ENCODE measurements at places on chromosomes 13 and 19.

DNA sequence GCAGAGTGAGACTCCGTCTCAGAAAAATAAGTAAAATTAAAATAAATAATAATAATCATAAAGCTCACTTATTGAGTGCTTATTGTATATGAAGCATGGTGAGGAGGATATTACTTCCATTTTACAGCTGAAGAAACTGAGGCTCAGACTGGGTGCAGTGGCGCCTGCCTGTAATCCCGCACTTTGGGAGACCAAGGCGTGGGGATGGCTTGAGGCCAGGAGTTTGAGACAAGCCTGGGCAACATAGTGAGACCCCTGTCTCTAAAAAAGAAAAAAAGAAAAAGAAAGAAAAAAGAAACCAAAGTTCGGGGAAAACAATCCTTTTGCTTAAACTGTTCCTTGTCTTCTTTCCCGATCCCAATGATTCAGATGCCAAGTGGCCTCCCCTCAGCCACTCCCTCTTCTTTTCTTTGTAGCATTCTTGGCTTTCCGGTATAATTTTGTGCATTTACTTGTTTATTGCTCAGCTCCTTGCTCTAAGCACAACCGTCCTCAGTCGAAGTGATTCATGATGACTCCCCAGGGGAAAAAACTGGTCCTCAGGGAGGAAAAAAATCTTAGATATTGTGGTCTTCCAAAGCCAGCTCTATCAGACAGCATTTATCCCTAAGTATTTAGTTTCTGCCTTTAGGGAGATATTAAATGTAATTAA is 965 bp upstream of the EIF3G start:
- no peak for DNase-seq

- no peak for DNase-seq
Observed at GRCh38 chr13:88162076-88162702, 491.0 kb downstream of the SLITRK5 start.

GRCh38 chr13:45688577-45688976 is 13.5 kb upstream of the CBY2 start:
- DNase-seq, result no peak

DNA sequence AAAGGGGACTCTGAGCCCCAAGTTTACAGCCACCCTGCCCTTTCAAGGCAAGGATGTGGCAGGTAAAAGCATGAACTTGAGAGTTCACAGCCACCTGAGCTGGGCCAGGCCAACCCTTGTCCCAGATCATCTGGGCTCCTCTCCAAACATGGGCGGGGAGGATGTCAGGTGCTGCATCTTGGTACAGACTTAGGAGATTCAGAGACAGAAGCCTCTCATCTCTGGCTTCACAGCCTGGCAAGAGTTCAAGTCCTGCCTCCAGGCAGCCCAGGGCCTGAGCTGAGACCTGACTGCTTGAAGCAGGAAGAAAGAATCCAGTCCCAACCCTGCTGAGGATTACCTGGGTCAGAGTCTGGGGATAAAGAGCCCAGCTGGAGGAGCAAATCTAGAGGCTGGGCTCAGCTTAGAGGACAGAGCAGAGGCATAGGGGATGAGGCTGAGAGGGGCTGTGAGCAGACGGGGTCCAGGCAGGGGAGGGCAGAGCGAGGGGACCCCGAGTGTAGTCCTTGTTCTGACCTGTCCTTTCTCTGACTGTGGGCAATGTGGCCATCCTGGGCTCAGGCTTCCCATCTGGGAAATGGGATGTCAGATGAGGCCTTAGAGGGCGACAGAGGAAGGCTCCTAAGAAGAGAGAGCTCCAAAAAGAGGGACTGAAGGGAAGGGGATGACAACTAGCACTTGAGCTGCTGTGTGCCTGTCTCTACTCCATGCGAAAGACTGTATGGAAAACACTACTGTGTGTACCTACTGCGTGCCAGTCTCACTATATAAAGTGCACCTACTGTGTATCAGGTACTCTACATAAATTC is 6.6 kb upstream of the OR10H5 start:
- no peak for DNase-seq

DNA sequence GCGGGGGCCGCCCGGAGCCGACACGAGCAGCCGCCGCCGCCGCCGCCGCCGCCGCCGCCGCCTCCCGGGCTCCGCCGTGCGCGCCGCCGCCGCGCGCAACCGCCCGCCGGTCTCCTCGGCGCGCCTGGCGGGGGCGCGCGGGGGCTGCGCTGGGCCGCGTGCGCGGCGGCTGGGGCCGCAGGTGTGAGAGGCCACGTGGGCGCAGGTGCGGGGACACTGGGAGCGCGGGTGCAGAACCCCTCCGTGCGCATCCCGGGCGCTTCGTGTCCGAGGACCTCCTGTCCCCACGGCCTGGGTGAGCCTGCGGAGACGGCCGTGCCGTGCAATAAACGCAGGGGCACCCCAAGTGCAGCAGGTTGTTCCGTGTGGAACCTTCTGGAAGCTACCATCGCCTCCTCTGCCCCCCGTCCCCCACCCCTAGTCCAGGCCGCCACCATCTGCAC is at the start of gene LINGO3:
Gene LINGO3 (minus strand): TSS at position 41 of the 443 bp plus-strand sequence. CDS start 16,378 bp downstream, outside the sequence.
- DNase-seq, result no peak

GRCh38 chr19:12482509-12482886 is 2.1 kb downstream of the ZNF709 start:
- DNase-seq, result no peak

GRCh38 chr19:4452230-4452990 is 5.2 kb downstream of the UBXN6 start:
- no peak for DNase-seq

DNA sequence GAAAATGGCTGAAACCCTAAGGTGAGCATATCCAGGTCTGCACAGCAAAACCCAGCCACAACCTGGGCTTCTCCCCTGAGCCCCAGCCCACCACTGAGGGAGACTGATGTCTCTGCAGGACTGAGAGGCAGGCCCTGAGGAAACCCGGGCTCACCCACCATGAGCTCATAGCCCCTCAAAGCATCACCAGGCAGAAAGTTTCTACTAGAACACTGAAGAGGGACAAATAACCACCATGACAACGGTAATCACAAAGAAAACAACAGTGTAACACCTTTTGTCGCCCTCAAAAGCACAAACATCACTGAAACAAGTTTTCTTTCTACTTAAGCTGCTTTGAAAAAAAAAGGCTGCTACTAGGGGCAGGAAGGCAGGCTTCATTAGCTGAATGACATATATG is 29.8 kb downstream of the TSHZ3 start:
- DNase-seq, result no peak

- DNase-seq, result no peak
Observed at GRCh38 chr19:11151181-11151580, 4.4 kb downstream of the SPC24 start.

GRCh38 chr19:16890461-16891184 is 1.8 kb downstream of the F2RL3 start:
- DNase-seq, result no peak

GRCh38 chr13:36548129-36548528 is 115.8 kb downstream of the CCNA1 start:
- DNase-seq, result no peak

DNA sequence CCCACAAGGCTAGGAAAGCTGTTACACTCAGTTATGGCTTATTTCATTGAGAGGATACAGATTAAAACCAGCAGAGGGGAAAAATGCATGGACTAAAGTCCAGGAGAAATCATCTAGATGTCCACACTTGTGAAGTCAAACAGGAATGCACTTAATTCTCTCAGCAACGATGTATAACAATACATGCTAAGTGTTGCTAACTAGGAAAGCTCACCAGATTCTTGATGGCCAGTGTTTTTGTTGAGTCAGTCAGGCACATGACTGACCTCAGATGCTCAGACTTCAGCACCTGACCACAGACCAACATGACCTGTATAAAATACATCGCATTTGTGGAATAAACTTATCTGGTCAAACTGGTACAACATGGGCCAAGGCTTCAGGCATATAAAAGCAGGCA is 470.2 kb upstream of the PRR20A start:
- DNase-seq, result no peak

GRCh38 chr19:49890349-49891311 is 6.1 kb downstream of the IL4I1 start:
- DNase-seq, result peak; percentile 68

DNA sequence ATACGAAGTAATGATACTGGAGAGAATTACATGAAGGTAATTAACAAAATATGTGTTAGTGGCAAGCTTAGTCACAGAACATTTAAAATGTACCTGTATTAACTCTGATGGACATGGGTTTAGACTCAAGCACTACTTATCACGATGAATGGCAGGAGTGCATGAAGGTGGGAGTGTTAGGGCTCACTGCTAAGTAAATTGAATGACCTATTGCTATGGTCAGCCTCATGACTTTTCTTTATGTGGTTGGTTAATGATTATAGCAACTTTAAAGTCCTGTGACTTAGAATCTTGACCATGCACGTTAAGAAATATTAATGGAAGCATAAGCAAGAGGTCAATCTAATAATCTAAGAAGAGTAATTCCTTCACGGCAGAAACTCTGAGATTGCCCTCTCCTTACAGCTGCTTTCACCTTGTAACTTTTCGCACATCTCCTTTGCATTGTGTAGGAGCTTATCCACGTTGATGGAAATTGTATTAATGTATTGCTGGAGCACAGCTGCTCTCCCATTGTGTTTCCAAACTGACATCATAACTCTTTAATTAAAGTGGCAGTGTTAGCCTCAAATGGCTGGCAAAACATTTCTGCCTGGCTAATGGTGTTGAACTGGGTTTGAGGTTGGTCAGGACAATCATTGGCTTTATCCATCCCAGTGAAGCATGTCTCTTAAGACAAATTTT is 114.5 kb downstream of the RXFP2 start:
- DNase-seq, result no peak

DNA sequence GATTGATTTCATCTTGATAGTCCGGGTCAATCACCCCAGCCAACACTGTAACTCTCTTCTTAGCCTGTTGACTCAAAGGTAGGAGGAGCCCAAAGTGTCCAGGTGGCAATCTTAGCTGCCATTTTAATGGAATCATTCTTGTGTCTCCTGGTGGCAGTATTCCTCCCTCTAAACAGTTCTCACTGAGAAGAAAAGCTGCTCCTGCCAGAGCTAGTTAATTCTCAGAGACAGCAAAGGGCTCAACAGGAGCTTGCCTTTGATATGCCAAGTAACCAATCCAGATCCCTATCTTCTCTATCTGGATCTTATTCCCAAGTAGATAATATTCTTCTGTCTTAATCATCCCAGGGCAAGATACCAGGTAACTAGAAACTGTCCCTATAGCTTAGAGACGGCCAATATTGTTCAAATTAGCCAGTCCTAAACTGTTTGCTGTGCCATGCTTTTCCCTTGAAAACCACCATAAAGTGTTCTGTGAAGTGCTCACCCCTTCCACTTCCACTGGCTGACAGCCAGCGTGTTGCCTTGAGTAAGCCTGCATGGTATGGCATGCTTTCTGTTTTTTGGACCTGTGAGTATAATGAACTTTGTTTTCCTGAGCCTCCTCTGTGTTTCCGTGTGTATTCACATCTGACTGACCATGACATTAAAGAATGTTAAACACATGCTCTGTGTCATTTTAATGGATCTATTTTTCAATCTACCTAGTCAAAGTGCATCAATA is 463.7 kb upstream of the SLITRK5 start:
- DNase-seq, result no peak

GRCh38 chr19:53553156-53553555 is 15.2 kb downstream of the ZNF331 start:
- DNase-seq, result no peak

DNA sequence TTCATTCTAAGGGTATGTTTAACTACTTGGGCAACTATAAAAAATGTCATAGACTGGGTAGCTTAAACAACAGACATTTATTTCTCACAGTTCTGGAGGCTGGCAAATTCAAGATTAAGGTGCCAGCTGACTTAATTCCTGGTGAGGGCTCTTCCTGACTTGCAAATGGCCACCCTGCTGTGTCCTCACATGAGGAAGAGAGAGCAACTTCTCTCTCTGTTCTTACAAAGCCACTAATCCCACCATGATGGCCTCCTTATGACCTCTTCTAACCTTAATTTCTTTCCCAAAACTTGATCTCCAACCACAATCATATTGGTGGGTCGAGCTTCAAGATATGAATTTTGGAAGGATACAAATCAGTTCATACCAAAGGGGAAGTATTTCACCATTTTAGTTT is 399.0 kb downstream of the DCT start:
- no peak for DNase-seq

- no peak for DNase-seq
Observed at GRCh38 chr19:39834287-39834841, 402 bp upstream of the DYRK1B start.

GRCh38 chr13:46885018-46885417 is 11.8 kb downstream of the HTR2A start:
- DNase-seq, result no peak

DNA sequence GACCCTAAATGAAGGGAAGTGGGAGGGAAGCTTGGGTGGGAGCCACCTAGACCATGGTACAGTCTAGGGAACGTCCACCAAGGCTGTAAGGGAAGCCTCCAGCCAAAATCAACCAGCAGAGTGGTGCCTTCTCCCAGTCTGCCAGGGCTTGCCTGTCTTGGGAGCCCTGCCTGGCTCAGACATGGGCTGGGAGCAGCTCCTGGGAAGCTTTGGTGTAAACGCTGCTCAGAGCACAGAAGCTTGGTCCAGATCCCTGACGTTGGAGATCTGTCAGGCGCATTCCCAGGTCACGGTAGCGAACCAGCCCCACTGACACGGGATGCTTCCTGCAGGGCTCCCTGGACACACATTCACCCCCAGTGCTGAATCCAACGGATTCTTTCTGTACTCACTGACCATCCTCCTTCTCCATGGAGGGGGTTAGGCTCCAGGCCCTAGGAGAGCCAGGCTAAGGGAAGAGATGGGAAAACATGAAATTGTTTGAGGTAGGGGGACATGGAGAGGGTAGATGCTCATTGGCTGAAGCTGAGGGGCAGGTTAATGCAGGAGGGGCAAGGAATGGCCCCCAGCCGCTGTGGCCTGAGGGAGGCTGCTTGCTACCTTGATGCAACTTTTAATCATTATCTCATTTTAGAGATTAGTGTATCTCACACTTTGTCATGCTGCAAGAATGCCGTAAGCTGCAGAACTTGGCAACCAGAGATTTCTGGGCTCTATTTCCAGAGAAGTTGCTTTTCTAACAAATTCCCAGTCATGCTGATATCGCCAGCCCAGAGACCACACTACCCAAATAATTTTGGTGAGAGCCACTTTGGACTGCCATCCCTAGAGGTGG is 195.8 kb downstream of the UQCRFS1 start:
- no peak for DNase-seq

GRCh38 chr19:1365319-1366269 is 18.1 kb upstream of the NDUFS7 start:
- no peak for DNase-seq

DNA sequence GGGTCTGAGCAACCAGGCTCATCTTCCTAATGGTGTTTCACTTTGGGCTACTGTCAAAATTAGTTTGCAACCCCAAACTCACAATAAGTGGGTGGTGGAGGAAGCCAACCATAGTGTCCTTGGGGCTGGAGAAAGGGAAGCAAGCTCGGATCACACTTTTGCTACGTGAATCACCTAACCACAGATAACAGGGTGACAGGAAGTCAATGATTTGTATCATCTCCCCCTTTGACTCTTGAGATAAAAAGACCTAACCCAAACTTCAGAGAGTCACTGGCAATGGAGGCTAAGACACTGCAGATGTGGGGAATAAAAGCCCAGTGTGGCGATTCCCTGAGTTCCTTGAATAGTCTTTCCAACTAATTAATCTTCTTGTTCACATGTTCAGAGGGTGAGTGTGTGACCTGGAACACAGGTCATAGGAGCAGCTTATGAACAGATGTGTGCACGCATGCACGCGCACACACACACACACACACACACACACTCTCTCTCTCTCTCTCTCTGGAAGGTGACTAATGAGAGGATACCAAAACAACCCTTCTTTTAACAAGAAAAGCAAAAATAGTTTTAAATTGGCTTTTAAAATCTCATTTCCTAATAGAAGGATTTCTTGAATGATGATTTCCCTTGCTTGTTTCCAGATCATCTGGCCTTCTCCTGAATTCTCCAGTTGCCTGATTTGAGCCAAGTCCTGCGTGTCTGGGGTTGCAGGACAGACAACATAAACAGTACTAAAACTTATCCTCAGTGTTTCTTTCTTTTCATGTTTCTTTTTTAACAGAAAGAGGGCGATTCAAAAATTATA is 21.2 kb upstream of the DOCK9 start:
- DNase-seq, result no peak

All from stimulated activated CD8-positive, alpha-beta memory T cell treated with anti-CD3 and anti-CD28 coated beads, Interleukin-7, amount 100 ng/mL, for 4 hours (primary cell).